ENCODE measurements at places on chromosomes 3 and 15.

GRCh38 chr3:172104471-172105072 lies 65.2 kb downstream of the FNDC3B start:
- peaks cover 62% of the 10 kb centered on the region for H3K4me1 ChIP-seq
- DNase-seq = no peak
- peaks cover 6% of the 10 kb centered on the region for H3K36me3 ChIP-seq
- peaks cover 2% of the 10 kb centered on the region for H3K27me3 ChIP-seq
- no peak overlapping the region for H3K27ac ChIP-seq

GRCh38 chr15:82653483-82654168 lies 6.5 kb upstream of the CPEB1 start:
- H3K4me3 ChIP-seq = no peak overlapping the region
- DNase-seq = no peak
- H3K27ac ChIP-seq = no peak overlapping the region
- H3K27me3 ChIP-seq = peaks cover 30% of the 10 kb centered on the region
- H3K4me1 ChIP-seq = peaks cover 1% of the 10 kb centered on the region

GRCh38 chr3:38960953-38961622 lies 90.7 kb downstream of the SCN11A start:
- no peaks in the 10 kb centered on the region for H3K27me3 ChIP-seq
- no peak for DNase-seq
- no peak overlapping the region for H3K27ac ChIP-seq
- no peaks in the 10 kb centered on the region for H3K36me3 ChIP-seq

DNA sequence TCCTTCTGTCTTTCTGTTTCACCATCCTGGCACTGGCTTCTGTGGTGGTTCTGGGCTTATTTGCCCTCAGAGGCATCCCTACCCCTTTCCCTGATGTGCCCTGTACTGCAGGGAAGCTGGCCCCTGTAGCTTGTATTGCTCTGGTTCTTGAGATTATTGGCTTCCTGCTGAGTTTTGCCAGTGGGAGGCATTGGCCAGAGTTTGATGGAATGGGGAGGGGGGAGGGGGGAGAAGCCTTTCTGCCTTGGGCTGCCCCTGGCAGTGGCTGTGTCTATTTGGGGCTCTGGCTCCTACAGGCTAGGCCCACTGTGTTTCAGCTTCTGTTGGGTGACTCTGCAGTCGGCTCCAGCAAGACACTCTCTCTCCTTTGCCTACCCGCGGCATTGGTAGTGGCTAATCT lies 41.6 kb upstream of the SEMA6D start:
- DNase-seq = no peak
- H3K27ac ChIP-seq = no peak overlapping the region
- H3K4me1 ChIP-seq = no peaks in the 10 kb centered on the region
- H3K27me3 ChIP-seq = no peaks in the 10 kb centered on the region

DNA sequence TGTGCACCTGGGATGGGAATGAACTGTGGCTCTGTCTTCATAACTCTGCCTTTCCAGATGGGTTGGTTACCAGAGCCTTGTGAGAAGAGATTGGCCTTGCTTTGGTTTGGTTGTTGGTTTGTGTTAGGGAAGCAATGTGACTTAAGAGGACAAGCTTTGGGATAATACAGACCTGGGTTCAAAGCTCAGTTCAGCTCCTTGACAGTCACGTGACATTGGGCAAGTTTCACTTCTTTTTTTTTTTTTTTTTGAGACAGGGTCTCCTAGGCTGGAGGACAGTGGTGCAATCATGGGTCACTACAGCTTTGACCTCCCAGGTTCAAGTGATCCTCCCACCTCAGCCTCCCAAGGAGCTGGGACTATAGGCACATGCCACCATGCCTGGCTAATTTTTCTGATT lies 42.7 kb downstream of the CORO2B start:
- peaks cover 11% of the 10 kb centered on the region for H3K27me3 ChIP-seq
- no peak for DNase-seq
- no peak overlapping the region for H3K27ac ChIP-seq
- no peaks in the 10 kb centered on the region for H3K36me3 ChIP-seq
- no peak overlapping the region for H3K4me3 ChIP-seq

DNA sequence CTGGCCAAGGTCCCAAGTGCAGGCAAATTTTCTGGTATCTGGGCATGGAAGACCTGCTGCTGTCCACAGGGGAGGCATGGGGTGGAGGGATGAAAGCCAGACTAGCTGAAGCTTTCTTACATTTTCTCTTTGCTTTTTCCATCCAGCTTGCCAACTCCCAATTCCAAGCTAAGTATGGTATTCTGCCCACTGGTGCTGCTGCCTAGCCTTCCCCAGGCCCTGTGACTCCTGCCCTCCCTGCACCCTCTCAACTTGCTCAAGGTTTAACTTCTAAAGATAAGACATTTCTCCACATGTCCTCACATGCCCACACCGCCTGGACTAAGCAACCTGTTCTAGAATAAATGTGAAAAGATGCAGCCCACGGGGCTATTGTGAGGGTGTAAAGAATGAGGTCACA lies 59.5 kb upstream of the HACD2 start:
- no peak for DNase-seq
- peaks cover 1% of the 10 kb centered on the region for H3K4me1 ChIP-seq
- no peaks in the 10 kb centered on the region for H3K36me3 ChIP-seq
- H3K27ac ChIP-seq = no peak overlapping the region
- H3K27me3 ChIP-seq = peaks cover 3% of the 10 kb centered on the region

DNA sequence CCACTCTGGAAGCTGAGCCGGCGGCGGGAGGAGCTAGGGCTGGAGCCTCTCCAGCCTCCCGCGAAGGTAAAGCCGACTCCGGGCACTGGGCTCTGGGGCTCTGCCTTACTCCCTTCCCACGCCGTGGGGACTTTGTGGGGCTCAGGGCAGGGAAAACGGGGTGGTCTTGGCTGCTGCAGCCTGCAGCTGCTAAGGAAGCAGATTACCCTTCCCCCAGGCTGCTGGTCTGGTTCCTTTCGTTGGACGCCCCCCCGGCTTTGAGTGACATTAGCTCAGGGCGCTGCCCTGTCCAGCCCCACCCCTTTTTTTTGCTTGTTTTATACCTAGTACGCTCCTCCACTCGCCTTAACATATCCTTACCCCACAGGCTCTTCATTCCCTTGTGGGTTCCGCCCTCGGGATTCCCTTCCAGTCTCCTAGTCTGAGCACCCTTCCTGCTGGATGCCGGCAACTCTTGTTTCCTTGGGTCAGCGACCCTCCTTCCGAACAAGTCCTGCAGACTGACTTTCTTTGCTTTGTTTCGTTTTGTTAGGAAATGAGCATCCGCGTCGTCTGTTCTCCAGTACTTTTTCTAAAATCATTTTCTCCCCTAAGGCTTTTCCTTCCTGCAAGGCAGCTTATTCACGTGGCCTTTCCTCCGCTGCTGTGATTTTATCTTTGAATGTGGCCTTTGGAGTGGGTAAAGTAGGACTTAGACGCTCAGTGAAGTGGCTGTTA lies 551 bp downstream of the DNAJC13 start:
- no peak for DNase-seq
- peak overlapping the region; percentile 98 for H3K27ac ChIP-seq
- H3K4me1 ChIP-seq = peaks cover 28% of the 10 kb centered on the region
- peak overlapping the region; percentile 99 for H3K4me3 ChIP-seq
- peaks cover 12% of the 10 kb centered on the region for H3K36me3 ChIP-seq

GRCh38 chr3:103127098-103127630 lies 692.3 kb downstream of the ZPLD1 start:
- no peak overlapping the region for H3K27ac ChIP-seq
- H3K4me1 ChIP-seq = no peaks in the 10 kb centered on the region
- no peak overlapping the region for H3K4me3 ChIP-seq

DNA sequence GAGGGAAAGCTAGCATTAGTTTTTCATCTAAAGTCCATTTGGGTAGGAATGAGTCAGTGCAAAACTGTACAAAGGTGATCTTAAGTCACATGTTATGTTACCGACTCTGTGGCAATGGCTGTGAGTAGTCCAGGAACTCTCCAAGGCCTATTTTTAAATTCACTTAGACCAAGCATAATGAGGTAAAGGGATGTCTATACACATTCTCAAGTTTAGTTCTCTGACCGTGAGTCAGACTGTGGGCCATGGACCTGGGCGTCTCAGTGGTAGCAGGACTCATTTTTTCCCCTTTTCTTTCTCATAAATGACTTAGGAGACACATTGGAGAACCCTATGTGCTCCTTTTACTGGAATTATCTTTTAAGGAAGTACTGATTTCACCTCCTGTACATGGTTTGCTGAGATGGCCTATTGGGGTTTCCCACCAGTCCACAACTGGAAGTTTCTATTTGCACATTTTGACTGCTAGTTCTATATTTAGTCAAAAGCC lies 488.7 kb upstream of the TPRG1 start:
- H3K27me3 ChIP-seq = no peaks in the 10 kb centered on the region
- H3K4me3 ChIP-seq = no peak overlapping the region
- H3K4me1 ChIP-seq = peaks cover 3% of the 10 kb centered on the region

- DNase-seq = no peak
- H3K4me3 ChIP-seq = no peak overlapping the region
Observed at GRCh38 chr15:27951191-27951890, 147.8 kb downstream of the OCA2 start.

GRCh38 chr3:147507638-147508286 lies 98.6 kb downstream of the ZIC1 start:
- DNase-seq = no peak
- no peak overlapping the region for H3K4me3 ChIP-seq
- H3K36me3 ChIP-seq = no peaks in the 10 kb centered on the region
- H3K27me3 ChIP-seq = no peaks in the 10 kb centered on the region
- no peaks in the 10 kb centered on the region for H3K4me1 ChIP-seq

- peaks cover 11% of the 10 kb centered on the region for H3K27me3 ChIP-seq
- H3K4me3 ChIP-seq = peak overlapping the region; percentile 80
- DNase-seq = no peak
- H3K27ac ChIP-seq = no peak overlapping the region
- H3K4me1 ChIP-seq = peaks cover 30% of the 10 kb centered on the region
Observed at GRCh38 chr15:39781147-39781966, 1.3 kb downstream of the FSIP1 start.

- no peaks in the 10 kb centered on the region for H3K27me3 ChIP-seq
- no peak overlapping the region for H3K27ac ChIP-seq
- no peak for DNase-seq
- no peak overlapping the region for H3K4me3 ChIP-seq
Observed at GRCh38 chr15:82228750-82229149, 33.8 kb downstream of the EFL1 start.

DNA sequence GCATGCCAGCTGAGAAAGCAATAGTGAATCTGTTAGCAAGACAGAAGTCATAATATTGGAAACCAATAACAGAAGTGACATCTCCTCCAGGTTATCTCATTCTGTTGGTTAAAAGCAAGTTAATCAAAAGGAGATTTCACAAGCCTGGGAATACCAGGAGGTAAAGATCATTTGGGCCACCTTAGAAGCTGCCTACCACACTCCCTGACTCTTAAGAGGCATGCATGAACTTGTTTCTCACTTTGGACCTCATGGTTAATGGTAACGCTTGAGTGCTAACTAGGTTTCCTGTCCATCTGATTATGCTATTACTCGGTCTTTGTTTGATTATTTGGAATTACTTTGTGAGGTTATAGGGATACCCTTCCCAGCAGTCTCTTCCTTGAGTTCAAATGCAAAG lies 650.8 kb upstream of the SGO1 start:
- no peaks in the 10 kb centered on the region for H3K4me1 ChIP-seq
- H3K36me3 ChIP-seq = no peaks in the 10 kb centered on the region
- no peak for DNase-seq
- H3K4me3 ChIP-seq = no peak overlapping the region
- H3K27ac ChIP-seq = no peak overlapping the region
- H3K27me3 ChIP-seq = no peaks in the 10 kb centered on the region

GRCh38 chr3:54967731-54968161 lies 39.9 kb upstream of the LRTM1 start:
- no peaks in the 10 kb centered on the region for H3K4me1 ChIP-seq
- no peak for DNase-seq
- H3K36me3 ChIP-seq = no peaks in the 10 kb centered on the region
- H3K27me3 ChIP-seq = no peaks in the 10 kb centered on the region
- H3K4me3 ChIP-seq = no peak overlapping the region
- no peak overlapping the region for H3K27ac ChIP-seq

DNA sequence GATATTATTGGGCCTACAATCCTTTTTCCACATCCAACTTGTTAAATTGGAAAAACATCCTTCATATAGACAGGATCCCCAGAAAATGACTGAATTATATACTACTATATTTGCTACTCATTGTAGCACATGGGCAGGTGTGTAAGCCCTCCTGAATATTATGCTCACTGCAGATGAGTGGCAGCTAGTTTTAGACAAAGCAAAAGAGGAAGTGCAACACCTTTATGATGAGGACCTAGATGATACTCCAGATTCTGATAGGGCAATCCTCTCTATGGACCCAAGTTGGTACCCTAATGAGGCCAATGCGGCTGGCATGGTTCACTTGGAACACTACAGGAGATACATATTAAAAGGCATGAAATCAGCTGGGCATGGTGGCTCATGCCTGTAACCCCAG lies 119.1 kb upstream of the PLCL2 start:
- no peak for DNase-seq
- no peaks in the 10 kb centered on the region for H3K36me3 ChIP-seq
- H3K27me3 ChIP-seq = peaks cover 2% of the 10 kb centered on the region
- H3K4me3 ChIP-seq = no peak overlapping the region
- H3K27ac ChIP-seq = no peak overlapping the region
- H3K4me1 ChIP-seq = no peaks in the 10 kb centered on the region

DNA sequence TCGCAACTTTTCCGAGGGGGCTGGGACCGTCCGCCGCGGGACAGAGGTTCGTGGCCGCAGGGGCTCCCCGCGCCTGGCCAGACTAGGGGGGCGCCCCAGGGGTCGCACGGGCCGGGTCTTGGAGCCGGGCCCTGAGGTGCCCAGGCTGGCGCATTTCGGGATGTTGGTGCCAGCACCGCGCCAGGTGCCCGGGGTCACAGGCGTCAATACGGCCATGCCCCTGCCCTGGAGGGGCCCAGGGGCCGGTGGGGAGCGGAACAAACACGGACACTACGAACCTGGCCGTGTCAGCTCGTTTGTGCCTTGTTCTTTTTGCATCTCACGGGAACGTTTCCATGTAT lies 366 bp downstream of the TM6SF1 start:
- H3K4me1 ChIP-seq = peaks cover 41% of the 10 kb centered on the region
- H3K4me3 ChIP-seq = peak overlapping the region; percentile 94
- peaks cover 20% of the 10 kb centered on the region for H3K36me3 ChIP-seq
- peak overlapping the region; percentile 90 for H3K27ac ChIP-seq

DNA sequence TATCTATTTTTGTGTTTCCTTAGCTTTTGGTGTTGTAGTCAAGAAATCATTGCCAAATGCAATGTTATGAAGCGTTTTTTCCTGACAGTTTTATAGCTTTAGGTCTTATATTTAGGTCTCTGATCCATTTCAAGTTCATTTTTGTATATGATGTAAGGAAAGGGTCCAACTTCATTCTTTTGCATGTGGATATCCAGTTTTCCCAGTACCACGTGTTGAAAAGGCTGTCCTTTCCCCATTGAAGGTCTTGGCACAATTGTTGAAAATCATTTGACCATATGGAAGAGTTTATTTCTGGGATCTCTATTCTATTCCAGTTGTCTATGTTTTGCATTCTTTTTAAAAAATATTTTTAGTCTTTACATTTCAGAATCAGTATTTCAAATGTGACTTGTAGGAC lies 14.6 kb upstream of the SNRPN start:
- no peaks in the 10 kb centered on the region for H3K27me3 ChIP-seq
- no peak overlapping the region for H3K4me3 ChIP-seq
- H3K36me3 ChIP-seq = peaks cover 2% of the 10 kb centered on the region
- no peaks in the 10 kb centered on the region for H3K4me1 ChIP-seq
- H3K27ac ChIP-seq = no peak overlapping the region

GRCh38 chr3:42713747-42714146 lies 11.1 kb upstream of the HHATL start:
- no peak overlapping the region for H3K4me3 ChIP-seq
- DNase-seq = no peak
- peaks cover 12% of the 10 kb centered on the region for H3K27me3 ChIP-seq
- no peaks in the 10 kb centered on the region for H3K36me3 ChIP-seq
- H3K4me1 ChIP-seq = no peaks in the 10 kb centered on the region

GRCh38 chr3:42780892-42781700 lies 8.0 kb upstream of the CCDC13 start:
- H3K4me1 ChIP-seq = peaks cover 3% of the 10 kb centered on the region
- no peak overlapping the region for H3K27ac ChIP-seq
- no peak for DNase-seq

Measured in activated naive CD8-positive, alpha-beta T cell treated with anti-CD3 and anti-CD28 coated beads, Interleukin-2, amount 10 ng/mL, durations not matched to agents 7 days and 5 days (primary cell).